ENCODE measurements at places on chromosomes 13 and 19.

- DNase-seq = no peak
Observed at GRCh38 chr19:23788411-23788810, 29.7 kb upstream of the ZNF681 start.

- no peak for DNase-seq
Observed at GRCh38 chr13:99273128-99273527, 14.9 kb upstream of the GPR18 start.

DNA sequence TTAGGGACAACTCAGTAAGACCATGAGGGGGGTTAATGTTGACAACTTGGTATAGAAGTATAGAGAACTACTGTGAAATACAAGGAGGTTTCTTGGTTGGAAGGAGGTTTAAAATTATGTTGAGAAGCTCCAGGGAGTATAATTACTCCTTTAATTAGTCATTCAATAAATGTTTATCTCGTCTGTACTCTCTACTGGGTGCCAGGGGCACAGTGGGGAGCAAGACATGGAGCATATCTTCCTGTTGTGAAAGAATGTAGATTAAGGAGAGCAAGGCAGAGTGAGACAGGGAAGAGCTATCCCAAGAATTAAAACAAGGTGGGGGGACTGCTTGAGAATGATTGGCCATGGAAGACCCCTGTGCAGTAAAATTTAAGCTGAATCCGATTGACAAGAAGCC is 33.7 kb upstream of the TDRD3 start:
- DNase-seq = no peak

GRCh38 chr13:113876346-113877148 is 12.7 kb upstream of the GAS6 start:
- no peak for DNase-seq

GRCh38 chr13:104024416-104025170 is 958.4 kb upstream of the SLC10A2 start:
- no peak for DNase-seq

DNA sequence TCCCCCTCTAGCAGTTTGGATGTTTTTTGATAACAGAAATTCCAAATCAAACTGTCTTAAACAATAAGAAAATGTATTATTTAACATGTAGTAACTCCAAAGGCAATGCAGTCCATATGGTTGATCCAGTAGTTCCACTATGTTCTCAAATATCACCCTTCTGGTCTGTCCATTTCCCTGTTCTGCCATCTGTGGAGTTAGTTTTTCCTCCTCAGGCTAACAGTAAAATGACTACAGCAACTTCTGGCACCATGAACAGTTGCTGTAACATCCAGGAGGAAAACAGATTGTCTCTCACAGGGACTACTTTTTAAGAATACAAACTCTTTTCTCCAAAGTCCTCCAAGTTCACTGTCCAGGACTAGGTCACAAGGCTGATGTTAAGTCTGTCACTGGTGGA is 455.4 kb downstream of the FGF14 start:
- no peak for DNase-seq

DNA sequence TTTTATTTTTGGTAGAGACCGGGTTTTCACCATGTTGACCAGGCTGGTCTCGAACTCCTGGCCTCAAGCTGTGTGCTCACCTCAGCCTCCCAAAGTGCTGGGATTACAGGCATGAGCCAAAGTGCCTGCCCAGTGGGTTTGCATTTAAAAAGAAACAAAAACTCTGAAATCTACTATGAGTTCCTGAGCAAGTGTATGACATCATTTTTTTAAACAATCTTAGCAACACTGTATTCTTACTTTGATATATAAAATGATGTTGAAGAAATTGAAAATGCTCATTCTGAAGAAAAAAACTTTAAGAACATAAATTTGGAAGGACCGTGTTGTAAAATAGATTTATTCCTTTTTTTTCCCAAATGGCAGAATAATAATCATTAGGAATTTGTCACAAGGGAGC is 1199.7 kb downstream of the DIAPH3 start:
- DNase-seq = no peak

- peak; percentile 33 for DNase-seq
Observed at GRCh38 chr19:48419158-48419920, 25.9 kb downstream of the GRIN2D start.

- DNase-seq = no peak
Observed at GRCh38 chr19:18975011-18975410, 34.0 kb upstream of the HOMER3 start.

- no peak for DNase-seq
Observed at GRCh38 chr19:19347401-19348110, 26.9 kb downstream of the MAU2 start.

GRCh38 chr13:82220641-82221040 is 1661.6 kb downstream of the SLITRK1 start:
- DNase-seq = no peak

GRCh38 chr13:86856991-86857390 is 814.2 kb upstream of the SLITRK5 start:
- no peak for DNase-seq

DNA sequence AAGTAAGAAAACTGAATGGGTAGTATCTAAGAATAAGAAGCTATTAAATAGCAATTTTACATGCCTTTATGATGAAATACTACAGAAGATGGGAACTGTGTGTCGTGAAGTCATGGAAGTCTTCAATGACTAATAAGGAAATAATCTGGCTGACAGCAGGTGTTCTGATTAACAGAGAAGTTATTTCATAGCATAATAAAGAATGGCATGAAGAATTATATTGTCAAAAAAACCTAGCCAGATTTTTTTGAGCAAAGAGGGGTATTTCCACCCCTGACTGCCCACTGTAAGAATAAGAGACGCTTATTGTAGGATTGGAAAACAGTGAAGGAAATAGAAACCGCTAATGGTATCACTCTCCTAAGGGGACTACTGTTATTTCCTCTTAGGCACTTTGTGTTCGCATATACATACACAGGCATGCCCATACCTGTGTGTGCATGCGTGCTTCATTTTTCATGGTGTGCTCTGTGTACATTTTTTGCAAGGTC is 318.8 kb downstream of the SHISA2 start:
- no peak for DNase-seq

DNA sequence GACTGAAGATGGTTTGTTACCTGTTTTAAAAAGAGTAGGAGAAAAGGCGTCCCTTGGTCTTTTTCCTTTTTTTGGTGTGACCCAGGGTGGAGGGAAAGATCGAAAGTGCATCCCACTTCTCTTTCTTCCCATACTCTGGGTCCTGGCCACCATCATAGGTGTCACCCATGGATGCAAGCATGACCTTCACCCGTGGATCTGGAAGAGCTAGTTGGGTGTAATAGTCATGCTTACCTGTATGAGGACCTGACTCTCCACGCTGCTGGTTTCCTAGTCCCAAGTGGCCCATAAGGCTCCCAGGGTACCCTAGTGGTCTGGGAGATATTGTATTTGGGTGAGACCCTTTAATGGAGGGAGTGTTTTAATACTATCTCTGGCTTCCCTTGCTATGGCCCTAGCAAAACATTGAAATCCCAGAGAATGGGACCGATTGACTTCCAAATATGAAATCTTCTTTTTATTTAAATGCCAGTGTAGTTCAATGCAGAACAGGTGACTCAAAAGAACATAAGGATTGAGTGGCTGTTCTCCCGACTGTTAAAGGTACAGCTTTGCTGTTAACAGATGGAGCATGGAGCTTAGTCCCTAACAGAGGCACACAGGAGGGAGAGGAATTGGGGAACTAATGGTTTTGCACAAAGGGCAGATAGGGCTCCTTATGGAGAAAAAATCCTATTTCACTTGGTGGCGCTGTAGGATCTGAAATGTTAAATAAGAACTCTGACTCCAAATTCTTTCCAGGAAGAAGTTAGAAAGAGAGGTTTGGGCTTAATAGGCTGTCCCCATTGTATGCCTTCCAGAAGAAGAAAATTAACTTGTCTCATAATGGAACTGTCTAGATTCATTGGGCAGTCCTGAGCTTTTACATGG is 7.0 kb upstream of the ZNF550 start:
- DNase-seq = no peak

GRCh38 chr13:69291292-69291906 is 816.2 kb upstream of the ATXN8OS start:
- DNase-seq = no peak

GRCh38 chr13:79482281-79482970 is 1.5 kb downstream of the NDFIP2 start:
- DNase-seq = no peak

GRCh38 chr19:2327773-2328400 is 499 bp downstream of the LSM7 start:
- DNase-seq = peak; percentile 16

DNA sequence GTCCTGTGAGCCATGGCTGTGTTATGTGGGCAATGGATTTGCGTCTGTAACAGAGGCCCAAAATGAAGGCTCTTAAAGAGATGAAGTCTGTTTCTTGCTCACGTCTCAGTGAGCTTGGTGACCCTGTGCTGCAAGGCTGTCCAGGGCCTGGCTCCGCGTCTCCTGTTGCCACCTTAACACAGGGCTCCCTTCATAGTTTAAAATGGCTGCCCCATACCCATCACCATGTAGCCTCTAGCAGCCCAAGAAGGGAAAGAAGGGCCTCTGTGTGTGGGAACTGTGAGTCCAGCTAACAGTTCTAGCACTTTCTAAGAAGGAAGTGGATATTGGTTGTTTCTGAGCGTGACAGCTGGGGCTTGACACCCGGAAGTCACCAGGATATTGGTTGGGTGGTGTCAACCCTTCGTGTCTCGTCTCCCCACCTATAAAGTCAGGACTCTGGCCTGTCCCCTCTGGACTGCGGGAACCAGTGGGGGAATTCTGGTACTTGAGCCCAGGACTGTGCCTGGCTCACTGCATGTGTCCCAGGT is 20.9 kb downstream of the TMED1 start:
- no peak for DNase-seq

DNA sequence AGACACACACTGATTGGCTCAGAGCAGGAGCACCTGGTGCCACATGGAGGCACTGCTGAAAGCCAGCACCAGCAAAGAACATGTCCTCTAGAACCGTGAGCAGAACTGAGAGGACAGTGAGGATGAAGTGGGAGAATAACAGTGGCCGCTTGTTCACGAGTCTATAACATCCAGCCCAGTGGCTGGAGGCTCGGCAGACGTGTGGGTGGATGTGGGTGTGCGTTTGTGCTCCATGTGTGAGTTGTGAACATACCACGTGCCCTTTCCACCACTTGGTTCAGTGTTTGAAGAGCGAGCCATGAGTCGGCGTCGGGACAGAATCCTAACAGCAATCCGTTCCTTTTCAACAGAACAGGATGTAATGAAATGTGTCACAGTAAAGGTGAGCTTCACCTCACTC is 113.0 kb downstream of the SOX1 start:
- no peak for DNase-seq
